ENCODE measurements at places on chromosomes 2 and 18.

GRCh38 chr2:37767046-37767445 lies 95.6 kb upstream of the CDC42EP3 start:
- DNase-seq = no peak

DNA sequence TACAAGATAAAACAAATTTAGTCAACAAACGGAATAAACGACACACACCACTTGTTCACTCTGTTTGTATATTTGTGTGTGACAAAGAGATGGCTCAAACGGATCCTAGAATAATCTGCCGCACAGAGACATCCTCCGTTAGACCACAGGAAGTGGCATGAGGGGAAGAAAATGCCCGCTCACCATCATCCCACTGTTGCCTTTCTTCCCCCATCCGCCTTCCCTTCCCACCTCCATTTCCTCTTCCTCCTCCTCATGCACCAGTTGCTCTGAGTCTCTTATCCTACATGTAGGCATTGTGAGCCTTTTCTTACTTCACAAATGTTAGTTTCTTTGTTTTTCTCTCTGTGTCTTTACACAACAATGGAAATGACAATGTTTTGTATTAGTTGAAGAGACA lies 228.5 kb upstream of the SMIM21 start:
- DNase-seq = no peak

DNA sequence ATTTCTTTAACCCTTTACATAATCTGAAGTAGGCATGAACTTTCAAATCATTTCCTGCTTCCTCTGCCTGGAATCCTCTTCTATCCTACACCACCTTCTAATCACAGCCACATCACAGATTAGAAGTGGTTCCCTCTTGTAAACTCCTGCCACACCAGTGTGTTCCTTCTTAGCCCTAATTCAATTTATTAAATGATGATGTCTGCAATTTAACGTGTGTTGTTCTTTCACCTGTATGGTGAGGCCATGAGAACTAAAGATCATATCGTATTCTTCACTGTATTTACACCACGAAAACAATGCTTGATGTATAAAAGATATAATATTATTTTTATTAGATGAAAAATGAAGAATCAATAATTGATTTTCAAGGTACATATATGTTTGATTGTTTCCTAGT lies 494.3 kb downstream of the EPHA4 start:
- DNase-seq = no peak

- no peak for DNase-seq
Measured at GRCh38 chr18:51191128-51191717, 6.3 kb downstream of the MEX3C start.

DNA sequence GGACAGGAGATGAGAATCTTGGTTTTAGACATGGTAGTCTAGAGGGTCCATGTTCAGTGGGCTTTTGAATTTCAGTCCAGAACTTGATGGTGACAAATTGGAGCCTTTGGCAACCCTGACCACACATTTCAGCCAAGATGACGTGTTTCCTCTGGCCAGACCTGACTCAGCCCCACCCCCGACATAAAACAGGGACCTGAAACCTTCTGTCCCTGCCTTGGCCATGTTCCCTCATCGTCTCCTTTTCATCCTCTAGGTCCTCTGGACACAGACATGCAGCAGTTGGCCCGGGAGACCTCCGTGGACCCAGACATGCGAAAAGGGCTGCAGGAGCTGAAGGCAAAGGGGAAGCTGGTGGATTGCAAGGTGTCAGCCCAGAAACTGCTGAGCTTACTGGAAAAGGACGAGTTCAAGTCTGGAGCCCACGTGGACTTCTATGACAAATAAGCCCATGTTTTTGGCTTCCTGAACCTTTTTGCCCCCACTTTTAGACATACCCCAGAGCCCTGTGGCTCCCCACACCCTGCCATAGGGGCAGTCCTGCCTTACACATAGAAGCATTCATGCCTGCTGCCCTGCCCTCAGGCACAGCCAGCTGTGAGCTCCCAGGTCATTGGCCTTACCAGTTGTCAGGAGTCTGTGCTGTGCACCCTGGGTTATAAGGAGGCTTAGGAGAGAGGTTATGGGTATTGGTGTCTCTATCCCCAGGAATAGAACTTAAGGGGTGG lies 4.0 kb downstream of the SPR start:
- no peak for DNase-seq

DNA sequence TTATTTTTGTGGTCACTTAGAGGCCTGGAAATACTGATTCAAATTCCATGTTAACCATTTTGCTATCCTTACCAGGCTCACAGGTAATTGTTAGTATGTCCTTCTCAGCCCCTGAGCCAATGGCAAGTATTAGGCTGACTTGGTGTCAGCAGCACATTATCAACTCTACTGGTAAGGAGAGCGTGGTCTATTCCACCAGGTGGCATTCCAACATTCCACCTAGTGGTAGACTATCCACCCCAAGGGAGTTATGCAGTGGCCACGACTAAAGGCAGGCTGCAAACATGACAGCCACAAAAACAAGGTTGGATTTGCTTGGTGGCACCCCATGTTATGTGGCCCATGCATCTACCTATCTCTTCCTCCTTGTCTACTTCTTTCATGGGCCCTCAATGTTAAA lies 31.8 kb upstream of the GCC2 start:
- no peak for DNase-seq
